Panc1 (cell line): ENCODE measurements at places on chromosomes 12 and 14. TPM values are rescaled to one million over a fixed set of nuclear protein-coding genes. Genes with fewer than 3 reads are reported as not detected.

Gene CLEC4A
- total RNA-seq = 0.33 TPM

Gene KRT78
- not detected for total RNA-seq

Gene KLHDC1
- 1.3 TPM for total RNA-seq

- no peak for DNase-seq
- H3K36me3 ChIP-seq = no peaks in the 10 kb centered on the region
- no peaks in the 10 kb centered on the region; the same call in 1 of the 2 replicates for H3K4me1 ChIP-seq
- H3K27me3 ChIP-seq = no peaks in the 10 kb centered on the region
- no peak overlapping the region for H3K27ac ChIP-seq
- H3K4me3 ChIP-seq = no peak overlapping the region
These were observed 240.3 kb upstream of the PELI2 start for GRCh38 chr14:55877942-55878341.

DNA sequence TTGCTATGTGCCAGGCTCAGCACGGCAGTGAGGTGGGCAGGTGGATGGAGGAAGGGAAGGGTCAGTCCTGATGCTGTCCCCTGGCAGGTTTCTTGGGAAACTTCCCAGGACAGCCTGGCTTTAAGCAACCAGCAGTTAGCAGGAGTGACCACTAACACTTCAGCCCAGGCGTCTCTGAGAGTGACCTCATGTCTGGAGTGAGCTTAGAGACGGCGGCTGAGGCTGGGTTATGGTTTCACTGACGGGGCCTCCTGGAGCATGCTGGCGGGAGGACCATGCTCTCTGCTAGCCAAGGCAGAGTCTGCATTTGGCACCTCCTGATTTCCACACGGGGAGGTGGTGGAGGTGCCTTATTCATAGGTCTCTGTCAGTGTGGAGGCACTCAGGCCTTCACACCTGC is 2.5 kb downstream of the HHIPL1 start:
- no peak overlapping the region for H3K27ac ChIP-seq
- no peak overlapping the region for H3K4me3 ChIP-seq
- H3K27me3 ChIP-seq = no peaks in the 10 kb centered on the region
- no peak for DNase-seq

DNA sequence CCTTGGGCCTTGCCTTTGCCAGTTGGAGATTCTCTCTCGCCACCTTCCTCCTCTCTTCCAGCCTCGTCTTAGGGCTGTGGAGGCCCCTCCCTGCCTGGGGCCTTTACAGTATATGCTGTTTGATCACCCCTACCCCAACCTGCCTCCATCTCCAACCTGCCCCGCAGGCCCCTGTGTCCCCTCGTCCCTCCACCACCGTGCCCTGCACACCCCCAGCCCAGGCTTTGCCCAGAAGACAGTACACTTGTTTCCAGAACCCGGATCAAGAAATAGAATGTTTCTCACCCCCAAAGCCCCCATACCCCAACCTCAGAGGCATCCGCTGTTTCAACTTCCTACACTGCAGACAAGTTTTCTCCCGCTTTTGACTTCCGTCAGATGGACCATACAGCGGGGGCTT is 202.3 kb upstream of the C14orf180 start:
- no peaks in the 10 kb centered on the region for H3K4me1 ChIP-seq
- H3K4me3 ChIP-seq = no peak overlapping the region
- no peak for DNase-seq
- H3K27me3 ChIP-seq = no peaks in the 10 kb centered on the region; the same call in 1 of the 2 replicates

- no peaks in the 10 kb centered on the region for H3K4me1 ChIP-seq
- no peaks in the 10 kb centered on the region for H3K27me3 ChIP-seq
- no peaks in the 10 kb centered on the region for H3K36me3 ChIP-seq
- DNase-seq = no peak
These were observed 124.7 kb downstream of the GARIN6 start for GRCh38 chr12:99772274-99772673.
